ENCODE measurements at places on chromosomes 12 and 14.

- DNase-seq = no peak
Observed at GRCh38 chr12:57213763-57214397, 2.7 kb upstream of the NXPH4 start.

DNA sequence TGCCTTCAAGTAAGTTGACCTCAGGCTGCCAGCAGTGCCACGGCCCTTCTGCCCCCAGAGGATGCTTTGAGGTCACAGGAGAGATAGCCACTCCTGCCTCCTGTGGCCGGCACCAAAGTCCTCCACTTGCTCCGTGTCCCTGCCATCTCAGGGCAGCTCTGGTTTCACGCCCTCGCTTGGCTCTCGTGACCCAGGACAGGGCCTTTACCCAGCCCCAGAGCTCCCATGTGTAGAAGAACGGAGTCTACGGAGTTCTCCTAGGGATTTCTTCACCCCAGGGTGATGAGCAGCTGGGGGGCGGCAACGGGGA lies 178.1 kb downstream of the ADGRD1 start:
- DNase-seq = no peak

DNA sequence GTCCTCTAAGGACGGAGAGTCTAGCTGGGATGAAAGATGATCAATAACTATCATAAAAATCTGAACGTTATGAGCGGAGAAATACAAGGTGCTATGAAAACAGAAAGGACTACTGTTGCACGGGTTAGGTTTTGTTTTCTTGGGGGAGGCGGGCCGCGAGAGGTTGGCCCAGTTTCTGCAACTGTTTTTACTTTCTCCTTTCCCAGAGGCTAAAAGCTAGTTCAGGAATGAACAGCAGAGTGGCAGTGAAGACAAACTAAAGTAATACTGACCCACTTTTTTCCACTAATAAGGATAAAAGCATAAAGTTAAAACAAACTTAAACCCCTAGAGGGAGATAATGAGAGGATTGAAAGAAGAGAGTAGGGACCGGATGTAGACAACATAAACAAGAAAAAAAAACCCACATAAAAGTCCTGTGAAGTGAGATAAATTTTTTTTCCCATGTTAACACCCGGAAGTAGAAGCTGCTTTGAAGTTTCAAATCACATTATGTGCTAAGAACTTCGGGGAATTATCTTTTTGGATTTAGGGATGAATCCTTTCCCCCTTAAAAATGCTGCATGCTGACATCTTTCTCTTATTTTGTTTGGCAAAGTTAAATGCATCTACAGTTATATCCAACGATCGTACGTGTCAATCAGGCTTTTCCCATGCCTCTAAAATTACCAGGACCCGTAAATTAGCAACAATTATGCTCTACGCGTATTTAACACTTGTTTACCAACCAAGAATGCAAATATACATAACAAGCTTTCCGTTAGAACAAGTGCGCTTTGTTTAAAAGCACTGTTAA lies 1.0 kb upstream of the CDK17 start:
- peak; percentile 90 for DNase-seq

- DNase-seq = peak; percentile 28
Observed at GRCh38 chr14:38291681-38292467, 36.0 kb upstream of the CLEC14A start.

DNA sequence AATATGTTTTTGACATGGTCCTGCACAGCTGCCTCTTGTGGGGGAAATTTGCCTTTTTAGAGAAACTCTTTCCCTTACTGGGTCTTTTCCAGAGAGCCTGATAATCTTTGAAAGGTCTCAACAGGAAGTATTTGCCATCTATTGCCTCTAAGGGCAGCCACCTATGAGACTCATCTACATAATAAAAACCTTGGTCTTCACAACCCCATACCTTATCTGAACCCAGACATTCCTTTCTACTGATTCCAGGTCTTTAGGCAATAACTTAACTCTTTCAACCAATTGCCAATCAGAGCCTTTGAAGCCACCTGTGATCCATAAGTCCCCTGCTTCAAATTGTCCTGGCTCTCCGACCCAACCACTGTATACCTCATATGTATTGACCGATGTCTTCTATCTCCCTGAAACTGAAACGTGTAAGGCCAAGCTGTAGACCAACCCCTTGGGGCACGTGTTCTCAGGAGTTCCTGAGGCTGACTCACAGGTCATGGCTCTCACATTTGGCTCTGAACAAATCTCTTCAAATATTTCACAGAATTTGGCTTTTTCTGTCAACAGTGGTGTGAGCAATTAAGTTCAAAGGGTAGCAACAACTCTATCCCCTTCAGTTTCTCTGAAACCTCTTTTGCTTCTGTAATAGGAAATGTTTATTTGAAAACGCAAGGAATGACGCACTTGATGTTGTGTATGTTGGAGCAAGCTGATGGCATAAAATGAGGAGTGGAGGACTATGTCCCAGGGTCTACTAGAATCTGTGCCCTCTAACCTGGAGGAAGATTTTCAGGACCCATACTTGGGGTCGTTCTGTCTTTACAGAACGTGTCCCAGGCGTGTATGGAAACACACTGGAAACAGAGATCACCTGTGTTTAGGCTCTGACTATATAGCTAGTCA lies 49.2 kb upstream of the EIF5 start:
- DNase-seq = peak; percentile 41

- DNase-seq = no peak
Observed at GRCh38 chr14:96399405-96399804, 7.5 kb downstream of the AK7 start.

GRCh38 chr12:96198965-96199364 lies 4.8 kb downstream of the ELK3 start:
- peak; percentile 94 for DNase-seq

DNA sequence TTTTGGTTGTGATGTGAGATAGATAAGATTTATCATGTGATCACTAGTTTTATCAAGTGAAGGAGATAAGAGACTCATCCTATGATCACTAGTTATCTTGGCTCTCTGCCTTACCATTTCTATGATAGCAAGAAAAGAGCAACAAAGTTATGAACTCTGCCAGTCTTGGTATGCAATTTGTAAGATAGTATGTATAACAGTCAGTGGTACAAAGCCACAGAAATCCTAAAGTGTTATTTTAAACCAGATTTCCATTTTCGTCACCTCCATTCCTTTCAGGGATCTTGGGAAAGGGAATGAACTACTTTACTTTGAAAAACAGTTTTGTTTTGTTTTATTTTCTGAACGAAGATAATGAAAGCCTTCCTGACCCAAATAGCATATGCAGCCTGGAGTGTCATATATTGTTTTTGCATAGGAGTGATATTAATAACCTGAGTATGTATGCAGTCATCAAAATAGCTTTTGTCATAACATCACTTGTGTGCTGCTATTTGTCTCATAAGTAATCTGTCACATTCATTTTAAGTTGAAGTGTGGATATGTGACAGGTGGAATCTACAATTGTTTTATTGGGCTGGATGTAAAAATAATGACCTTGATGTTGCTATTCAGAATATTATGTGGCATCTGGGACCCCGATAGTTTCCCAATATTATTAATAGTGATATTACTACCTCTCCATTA lies 35.0 kb downstream of the FLRT2 start:
- DNase-seq = peak; percentile 63

DNA sequence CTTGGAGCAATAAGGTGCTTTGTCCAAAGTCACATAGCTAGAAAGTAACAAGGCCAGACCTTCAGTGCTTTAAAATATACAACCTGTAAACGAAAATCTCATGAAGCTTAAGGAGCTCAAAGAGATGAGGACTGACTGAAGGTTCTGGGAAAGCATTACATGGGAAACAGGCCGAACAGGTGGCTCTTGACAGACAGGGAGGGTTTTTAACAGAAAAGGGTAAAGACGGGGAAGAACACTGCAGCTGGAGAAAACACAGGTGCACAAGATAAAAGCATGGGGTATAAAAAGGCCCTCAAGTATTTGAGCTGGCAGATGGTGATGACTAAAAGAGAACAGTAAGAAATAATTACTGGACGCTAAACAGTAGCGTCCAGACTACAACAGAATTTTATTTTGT lies 257.2 kb downstream of the NELL2 start:
- no peak for DNase-seq

- DNase-seq = no peak
Observed at GRCh38 chr12:104623883-104624282, 167.1 kb downstream of the CHST11 start.

GRCh38 chr14:96238676-96239265 lies 17.2 kb upstream of the BDKRB1 start:
- DNase-seq = no peak

GRCh38 chr12:12684375-12685106 lies 11.4 kb downstream of the GPR19 start:
- peak; percentile 53 for DNase-seq

GRCh38 chr12:41514021-41514777 lies 326.1 kb downstream of the PDZRN4 start:
- DNase-seq = no peak

Measured in amniotic epithelial cell (primary cell).